ENCODE measurements at places on chromosomes 1 and 21.
A peak's percentile ranks its signal among the peaks of the same experiment; 100 is the strongest.

- DNase-seq: no peak
Observed at GRCh38 chr21:15414057-15414456, 315.7 kb upstream of the USP25 start.

DNA sequence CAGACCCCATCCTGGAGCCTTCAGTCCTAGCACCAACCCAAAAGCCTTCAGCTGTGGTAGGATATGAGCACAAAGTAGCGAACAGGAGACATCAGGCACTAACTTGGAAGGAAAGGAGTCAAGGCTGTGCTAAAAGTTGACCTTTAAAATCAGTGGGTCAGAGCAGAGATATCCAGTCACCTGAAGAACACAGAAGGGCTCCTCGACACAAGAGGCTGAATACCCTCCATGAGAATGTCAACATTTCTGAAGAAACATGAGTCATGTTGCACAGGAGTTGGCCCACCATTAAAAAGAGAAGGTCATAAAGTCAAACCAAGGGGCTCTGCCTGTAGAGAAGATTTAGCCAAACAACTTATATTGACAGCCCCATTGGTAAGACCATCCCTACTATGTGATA lies 172.5 kb downstream of the PLPP3 start:
- DNase-seq: no peak

DNA sequence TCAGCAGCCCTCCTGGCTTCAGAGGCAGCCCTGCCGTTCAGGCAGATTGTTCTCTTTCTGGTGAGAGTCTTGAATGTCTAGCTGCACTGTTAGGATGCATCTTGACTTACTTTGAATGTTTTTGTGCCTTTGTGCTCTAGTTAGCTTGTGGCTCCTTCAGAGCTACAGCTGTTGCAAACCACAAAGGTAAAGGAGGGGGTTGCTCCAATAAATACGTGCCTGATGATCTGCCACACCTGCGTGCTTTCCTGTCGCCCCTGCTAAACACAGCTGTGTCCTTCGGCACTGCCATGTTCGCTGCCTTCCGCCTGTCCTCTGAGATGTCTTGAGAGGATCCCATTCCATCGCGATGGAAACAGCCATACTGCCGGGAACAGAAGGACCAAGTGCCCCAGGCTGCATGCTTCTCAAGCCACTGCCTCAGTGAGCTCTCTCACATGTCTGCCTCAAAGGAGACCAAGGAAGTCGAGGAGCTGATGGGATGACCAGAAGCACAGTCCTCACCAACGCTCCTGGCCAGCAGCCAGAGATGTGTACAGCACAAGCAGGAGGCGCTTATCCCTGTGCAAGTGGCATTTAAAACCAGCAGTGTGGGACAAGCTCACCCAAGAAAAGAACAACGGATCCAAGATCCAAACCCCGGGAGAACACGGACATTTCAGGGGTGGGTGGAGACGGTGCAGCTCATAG lies 12.0 kb upstream of the SMIM12 start:
- DNase-seq: no peak

GRCh38 chr1:40817791-40818263 lies 34.2 kb downstream of the KCNQ4 start:
- DNase-seq: no peak

DNA sequence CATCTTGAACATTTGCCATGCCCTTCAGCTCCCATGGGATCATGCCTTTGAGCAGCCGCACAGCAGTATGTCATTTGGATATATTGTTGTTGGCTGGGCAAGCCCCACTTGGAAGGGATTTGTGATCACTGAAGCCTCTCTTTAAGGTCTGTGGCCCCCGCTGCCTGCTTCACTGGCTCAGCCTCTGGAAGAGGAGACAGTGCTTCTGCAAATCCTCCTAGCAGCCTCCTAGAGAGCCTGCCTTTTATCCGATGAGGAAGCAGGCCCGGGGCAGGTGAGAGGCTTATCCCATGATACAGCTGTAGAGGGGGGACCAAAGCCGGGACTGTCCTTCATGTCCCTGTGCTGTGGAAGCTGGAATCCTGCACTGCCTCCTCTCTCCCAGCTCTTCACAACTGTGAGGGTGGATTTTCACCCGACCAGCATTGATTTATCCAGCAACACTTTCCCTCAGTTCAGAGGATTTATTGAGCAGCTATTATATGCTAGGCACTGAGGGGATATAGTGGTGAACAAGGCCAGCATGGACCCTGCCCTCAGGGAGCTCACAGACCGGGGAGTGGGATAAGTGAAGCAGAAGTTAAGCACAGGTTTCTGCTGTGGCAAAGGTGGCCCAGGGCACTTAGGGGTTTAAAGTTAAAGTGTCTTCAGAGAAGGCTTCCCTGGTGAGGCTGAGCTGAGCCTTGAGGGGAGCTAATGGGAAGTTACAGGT lies 3.9 kb downstream of the TMEM61 start:
- DNase-seq: no peak

DNA sequence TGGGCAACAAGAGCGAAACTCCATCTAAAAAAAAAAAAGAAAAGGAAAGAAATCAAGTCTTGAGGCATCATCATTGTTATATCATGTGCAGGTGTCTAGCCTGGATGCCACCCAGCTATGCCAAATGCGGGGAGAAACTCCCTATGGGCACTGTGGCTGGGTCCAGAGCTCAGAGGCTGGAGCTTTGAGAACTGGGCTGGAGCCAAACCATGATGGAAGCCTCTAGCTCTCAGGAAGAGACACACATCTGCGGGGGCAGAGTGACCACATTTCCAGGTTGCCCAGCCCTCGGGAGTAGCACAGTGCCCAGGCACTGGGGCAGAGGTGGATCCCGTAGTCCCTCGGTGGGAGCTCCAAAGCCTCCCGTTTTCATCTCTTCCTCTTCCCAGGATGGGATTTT lies 58.9 kb downstream of the COL18A1 start:
- no peak for DNase-seq

DNA sequence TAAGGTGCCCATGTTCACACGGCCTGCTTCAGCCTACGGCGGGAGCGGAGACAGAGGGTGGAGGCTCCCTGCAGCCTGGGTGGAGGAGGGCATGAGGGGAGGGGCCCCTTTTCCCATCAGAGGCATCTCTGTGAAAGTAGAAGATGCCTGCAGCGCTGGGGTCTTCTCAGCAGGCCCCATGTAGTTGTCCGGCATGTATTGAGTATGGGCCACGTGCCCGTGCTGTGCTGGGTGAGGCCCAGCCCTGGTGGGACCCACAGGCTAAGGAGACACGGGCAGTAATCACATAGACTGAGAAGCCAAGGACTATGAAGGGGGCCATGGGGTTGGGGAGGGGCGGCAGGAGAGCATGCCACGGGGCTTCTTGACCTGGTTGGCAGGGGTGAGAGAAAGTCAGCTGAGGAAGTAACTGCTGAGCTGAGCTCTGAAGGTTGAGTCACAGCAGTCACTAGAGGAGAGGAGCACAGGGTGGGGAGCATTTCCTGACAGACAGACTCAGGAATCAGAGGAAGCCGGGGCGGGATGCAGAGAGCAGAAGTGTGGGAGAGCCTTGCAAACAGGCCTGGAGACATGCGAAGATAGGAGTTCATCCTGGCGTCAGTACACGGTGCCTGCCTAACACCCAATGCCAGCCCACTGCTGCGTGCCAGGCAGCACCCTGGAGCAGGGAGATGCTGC lies 21.6 kb downstream of the PSEN2 start:
- DNase-seq: no peak

- peak; percentile 74 for DNase-seq
Observed at GRCh38 chr1:23809751-23810171, 9.2 kb upstream of the GALE start.

- no peak for DNase-seq
Observed at GRCh38 chr1:235632506-235633401, 16.8 kb downstream of the GNG4 start.

- DNase-seq: no peak
Observed at GRCh38 chr21:46250146-46250725, 21.7 kb upstream of the LSS start.

- no peak for DNase-seq
Observed at GRCh38 chr1:220879509-220880361, 492 bp downstream of the HLX start.

- DNase-seq: no peak
Observed at GRCh38 chr1:54425152-54425584, 19.0 kb upstream of the SSBP3 start.

- no peak for DNase-seq
Observed at GRCh38 chr1:231849981-231850380, 223.4 kb downstream of the DISC1 start.

- DNase-seq: no peak
Observed at GRCh38 chr1:17731460-17731859, 23.7 kb upstream of the ACTL8 start.

GRCh38 chr1:46148318-46148717 lies 15.9 kb upstream of the PIK3R3 start:
- DNase-seq: no peak

- no peak for DNase-seq
Observed at GRCh38 chr1:10613861-10614260, 139.1 kb downstream of the PEX14 start.

- no peak for DNase-seq
Observed at GRCh38 chr1:48207131-48207530, 15.4 kb upstream of the SLC5A9 start.

DNA sequence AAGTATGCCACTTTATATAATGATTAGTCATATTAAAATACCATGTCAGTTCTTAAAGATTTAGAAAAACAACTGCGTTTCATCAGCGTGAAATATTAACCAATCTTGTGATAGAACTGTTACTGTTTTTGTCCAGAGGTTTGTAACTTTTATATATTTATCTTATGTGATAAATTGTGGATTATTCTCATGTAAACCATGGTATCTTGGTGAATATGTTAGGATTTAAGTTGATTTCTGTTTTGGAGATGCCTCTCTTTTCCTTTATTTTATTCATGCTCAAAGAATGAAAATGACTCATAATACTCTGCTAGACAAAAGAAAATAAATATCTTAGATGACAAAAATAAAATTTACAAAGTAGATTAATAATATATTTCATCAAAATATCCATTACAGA lies 88.4 kb downstream of the ADGRL4 start:
- DNase-seq: no peak

GRCh38 chr1:231144416-231145193 lies 17.3 kb upstream of the TRIM67 start:
- DNase-seq: no peak

DNA sequence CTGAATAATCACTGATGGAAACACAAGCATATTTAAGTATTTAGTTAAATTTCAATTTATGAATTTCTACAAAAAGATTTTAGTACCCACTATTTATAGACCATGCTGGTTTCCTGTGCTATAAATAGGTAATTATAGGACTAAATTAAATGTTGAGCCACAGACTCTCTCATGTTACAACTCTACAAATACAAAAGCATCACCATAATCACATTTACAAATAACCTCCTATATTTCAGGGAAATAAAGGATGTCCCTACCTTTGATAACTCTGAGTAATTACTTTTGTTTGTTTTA lies 32.6 kb upstream of the CCDC190 start:
- DNase-seq: no peak

GRCh38 chr1:30521261-30521865 lies 202.0 kb downstream of the MATN1 start:
- DNase-seq: no peak

GRCh38 chr1:67723620-67724019 lies 38.6 kb downstream of the GADD45A start:
- DNase-seq: no peak

GRCh38 chr1:94416901-94417727 lies 1.1 kb upstream of the ABCD3 start:
- no peak for DNase-seq

DNA sequence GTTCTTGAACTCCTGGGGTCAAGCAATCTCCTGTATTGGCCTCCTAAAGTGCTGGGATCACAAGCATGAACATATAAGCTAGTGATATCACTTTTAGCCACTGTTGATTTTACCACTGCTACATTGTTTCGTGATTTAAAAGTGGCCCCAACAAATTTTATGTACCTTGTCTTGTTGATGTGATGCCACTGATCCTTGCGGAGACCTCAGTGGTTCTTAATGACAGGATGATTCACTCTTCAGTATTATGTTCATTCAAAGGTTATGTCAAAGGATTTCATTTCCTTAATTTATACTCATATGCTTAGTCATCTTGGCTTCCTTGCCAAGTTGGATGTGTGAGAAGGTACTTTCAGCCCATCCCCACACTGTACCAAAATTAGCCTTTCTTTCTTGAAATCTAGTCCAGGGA lies 12.1 kb downstream of the PRKACB start:
- no peak for DNase-seq

GRCh38 chr1:117646956-117647355 lies 41.1 kb downstream of the TENT5C start:
- no peak for DNase-seq
